CD4-positive, alpha-beta T cell treated with Interleukin-17A for 1 hour (primary cell): ENCODE measurements at places on chromosomes 7 and 10.

- no peak for DNase-seq
These were observed 41.2 kb upstream of the GPR22 start for GRCh38 chr7:107428642-107429041.

DNA sequence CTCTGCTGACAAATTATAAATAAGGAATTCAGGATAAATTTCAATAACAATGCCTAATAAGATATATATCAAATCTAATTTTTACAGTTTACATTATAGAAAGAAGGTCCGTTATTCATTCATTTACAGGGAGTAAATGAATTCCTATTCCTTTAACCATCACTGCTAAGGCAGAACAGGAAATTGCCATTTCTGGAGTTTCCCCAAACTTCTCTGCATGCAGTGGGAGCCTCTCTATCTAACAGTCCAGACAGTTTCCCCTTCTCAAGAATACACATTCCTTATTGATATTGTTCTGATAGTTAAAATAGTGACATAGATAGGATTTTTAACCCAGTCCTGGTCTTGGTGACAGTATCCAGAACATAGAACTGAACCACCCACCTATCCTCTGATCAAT is 24.3 kb downstream of the MKI67 start:
- no peak for DNase-seq

GRCh38 chr7:31373337-31374289 is 33.1 kb upstream of the NEUROD6 start:
- DNase-seq, result no peak

- DNase-seq, result no peak
These were observed 516.7 kb downstream of the PARD3 start for GRCh38 chr10:34298346-34298818.

- no peak for DNase-seq
These were observed 1.9 kb upstream of the MACC1 start for GRCh38 chr7:20219062-20219445.
